ENCODE measurements at places on chromosomes 5 and 9. TPM values are rescaled to one million over a fixed set of nuclear protein-coding genes. Genes with fewer than 3 reads are reported as not detected.

Gene BRD8
- 49.5 TPM for total RNA-seq

Gene RBM18
- total RNA-seq = 18.8 TPM

Gene PAXX
- 36.8 TPM for total RNA-seq

Gene ETF1
- total RNA-seq = 85.2 TPM

Gene CBY3
- total RNA-seq = not detected

Gene IL5
- total RNA-seq = not detected

Gene ARL14EPL
- not detected for total RNA-seq

DNA sequence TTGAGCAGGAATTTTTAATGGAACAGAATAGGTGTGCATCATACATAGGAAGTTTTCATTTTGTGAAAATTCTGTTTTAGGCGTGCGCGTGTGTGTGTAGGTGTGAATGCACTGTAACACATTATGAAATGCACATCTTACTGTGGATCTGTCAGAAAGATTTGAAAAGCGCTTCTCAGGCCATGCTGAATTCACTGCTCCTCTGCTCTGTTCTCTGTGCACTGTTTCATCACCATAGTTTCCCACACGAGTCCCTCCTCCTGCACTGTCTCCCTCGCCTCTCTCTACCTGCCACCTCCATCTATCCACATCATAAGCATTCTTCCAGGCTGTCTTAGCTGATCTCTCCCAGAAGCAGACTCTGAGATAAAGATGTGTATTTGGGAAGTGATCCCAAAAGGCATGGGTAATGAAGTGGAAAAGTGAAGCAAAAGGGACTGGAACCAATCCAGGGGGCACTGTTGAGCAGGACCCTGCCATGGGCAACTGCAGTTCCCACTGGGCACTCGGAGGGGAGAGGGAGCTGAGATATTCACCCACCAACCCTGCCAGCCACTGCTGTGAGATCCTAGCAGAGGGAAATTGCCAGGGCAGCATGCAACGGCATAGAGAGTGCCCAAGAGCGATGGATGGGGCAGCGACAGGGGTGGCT lies 65.9 kb downstream of the GABBR2 start:
- H3K4me3 ChIP-seq = no peak overlapping the region
- no peaks in the 10 kb centered on the region for H3K4me1 ChIP-seq
- H3K36me3 ChIP-seq = no peaks in the 10 kb centered on the region
- no peak overlapping the region for H3K27ac ChIP-seq
- DNase-seq = no peak
- H3K27me3 ChIP-seq = peaks cover 28% of the 10 kb centered on the region

GRCh38 chr5:141784529-141784928 lies 93.7 kb downstream of the PCDH1 start:
- H3K4me3 ChIP-seq = no peak overlapping the region
- H3K27me3 ChIP-seq = peaks cover 17% of the 10 kb centered on the region

DNA sequence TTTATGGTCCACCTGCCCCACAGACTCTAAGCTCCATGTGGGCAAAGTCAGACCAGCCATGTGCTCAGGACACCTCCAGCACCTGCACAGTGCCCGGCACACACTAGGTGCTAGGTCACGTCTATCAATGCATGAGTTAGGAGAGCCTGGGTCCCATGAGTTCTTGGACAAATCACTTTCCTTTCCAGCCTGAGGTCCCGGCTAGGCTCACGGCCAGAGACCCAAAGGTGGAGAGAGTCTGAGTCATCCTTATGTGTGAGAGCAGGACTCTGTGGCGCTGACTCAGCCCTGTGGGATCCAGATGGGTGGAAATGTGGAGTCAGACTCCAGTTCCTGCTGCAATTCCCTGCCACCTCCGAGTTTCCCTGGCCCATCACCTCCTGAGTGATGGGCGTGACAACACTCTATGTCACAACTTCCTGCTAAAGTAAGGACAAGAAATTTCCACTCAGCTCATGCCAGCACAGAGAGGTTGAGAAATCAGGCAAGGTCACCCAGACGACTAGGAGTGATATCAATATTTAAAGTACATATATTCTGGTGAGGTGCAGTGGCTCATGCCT lies 2.5 kb upstream of the ST6GALNAC4 start:
- DNase-seq = peak; percentile 85
- peak overlapping the region; percentile 96 for H3K27ac ChIP-seq
- H3K4me3 ChIP-seq = no peak overlapping the region
- peaks cover 50% of the 10 kb centered on the region for H3K4me1 ChIP-seq

DNA sequence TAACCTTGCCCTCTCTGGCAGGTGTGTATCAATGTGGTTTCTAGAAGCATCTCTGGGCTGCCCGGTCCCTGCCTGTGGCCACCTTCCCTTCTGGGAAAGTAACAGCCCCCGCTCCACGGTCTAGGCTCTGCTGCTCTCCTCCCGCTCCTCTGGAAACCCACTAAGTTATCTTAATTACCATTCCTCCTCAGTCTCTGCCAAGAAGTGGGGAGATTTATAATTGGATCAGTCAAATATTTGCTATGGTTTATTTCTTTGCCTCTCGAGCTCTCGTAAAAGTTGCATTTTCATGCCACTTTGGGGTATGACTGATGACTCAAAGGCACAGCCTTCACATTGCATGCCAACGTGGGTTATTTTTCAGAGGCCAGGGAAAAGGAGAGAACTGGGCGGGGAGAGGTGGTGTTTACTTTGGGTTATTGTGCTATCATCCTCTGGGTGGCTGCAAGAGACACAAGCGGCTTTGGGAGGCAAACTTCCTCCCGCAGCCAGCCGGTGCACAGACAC lies 205.3 kb upstream of the WWC1 start:
- no peak for DNase-seq
- no peaks in the 10 kb centered on the region for H3K36me3 ChIP-seq
- H3K27me3 ChIP-seq = no peaks in the 10 kb centered on the region
- no peak overlapping the region for H3K4me3 ChIP-seq
- peak overlapping the region; percentile 88 for H3K27ac ChIP-seq
- H3K4me1 ChIP-seq = peaks cover 23% of the 10 kb centered on the region

DNA sequence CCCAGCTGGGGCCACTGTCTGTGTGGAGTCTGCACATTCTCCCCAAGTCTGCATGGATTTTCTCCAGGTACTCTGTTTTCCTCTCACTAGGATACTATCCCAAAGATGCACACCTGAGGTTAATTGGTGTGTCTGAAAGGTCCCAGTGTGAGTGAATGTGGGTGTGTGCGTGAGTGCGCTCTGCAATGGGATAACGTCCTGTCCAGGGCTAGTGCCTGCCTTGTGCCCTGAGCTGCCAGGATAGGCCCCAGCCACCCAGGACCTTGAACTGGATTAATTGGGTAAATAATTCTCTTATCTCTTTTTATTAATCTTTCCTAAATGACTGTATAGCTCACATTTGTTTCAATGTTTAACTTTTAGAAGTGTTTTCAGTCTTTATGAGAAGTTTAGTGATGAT lies 11.5 kb upstream of the PANK3 start:
- no peaks in the 10 kb centered on the region for H3K4me1 ChIP-seq
- DNase-seq = no peak
- peaks cover 3% of the 10 kb centered on the region for H3K36me3 ChIP-seq
- no peak overlapping the region for H3K27ac ChIP-seq
- peaks cover 18% of the 10 kb centered on the region for H3K27me3 ChIP-seq

GRCh38 chr9:104144336-104144735 lies 50.2 kb downstream of the SMC2 start:
- no peaks in the 10 kb centered on the region for H3K27me3 ChIP-seq
- H3K27ac ChIP-seq = no peak overlapping the region
- no peaks in the 10 kb centered on the region for H3K36me3 ChIP-seq
- no peak for DNase-seq

- no peaks in the 10 kb centered on the region for H3K36me3 ChIP-seq
- H3K4me1 ChIP-seq = peaks cover 39% of the 10 kb centered on the region
- DNase-seq = no peak
- H3K27me3 ChIP-seq = no peaks in the 10 kb centered on the region
- H3K4me3 ChIP-seq = no peak overlapping the region
- peak overlapping the region; percentile 90 for H3K27ac ChIP-seq
Observed at GRCh38 chr9:126956917-126957686, 42.5 kb downstream of the RALGPS1 start.

DNA sequence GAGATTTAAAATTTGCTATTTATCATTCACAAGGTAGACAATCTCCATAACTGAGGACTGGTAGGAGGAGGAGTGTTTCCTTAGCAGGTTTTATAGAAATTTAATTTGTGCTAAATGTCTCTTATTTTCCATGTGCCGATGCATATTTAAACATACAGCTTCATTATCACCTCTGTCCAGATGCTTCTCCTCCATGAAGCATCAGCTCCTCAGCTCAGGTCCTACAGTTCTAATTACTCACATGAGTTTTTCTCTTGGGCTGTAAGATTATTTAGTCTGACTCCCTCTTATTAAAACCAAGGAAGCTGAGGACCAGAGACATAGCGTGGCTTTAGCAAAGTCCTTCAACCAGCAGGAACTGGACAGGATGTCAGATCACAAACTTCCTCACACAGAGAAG lies 300.2 kb upstream of the PANK3 start:
- no peak overlapping the region for H3K4me3 ChIP-seq
- H3K36me3 ChIP-seq = peaks cover 6% of the 10 kb centered on the region
- H3K4me1 ChIP-seq = peaks cover 44% of the 10 kb centered on the region
- H3K27me3 ChIP-seq = no peaks in the 10 kb centered on the region
- H3K27ac ChIP-seq = no peak overlapping the region

- H3K4me3 ChIP-seq = no peak overlapping the region
- peaks cover 8% of the 10 kb centered on the region for H3K27me3 ChIP-seq
- no peak overlapping the region for H3K27ac ChIP-seq
Observed at GRCh38 chr5:40945111-40945510, 35.8 kb downstream of the C7 start.

- no peak for DNase-seq
- H3K27me3 ChIP-seq = no peaks in the 10 kb centered on the region
- peaks cover 8% of the 10 kb centered on the region for H3K4me1 ChIP-seq
- peaks cover 2% of the 10 kb centered on the region for H3K36me3 ChIP-seq
- no peak overlapping the region for H3K4me3 ChIP-seq
Observed at GRCh38 chr5:131525805-131526204, 109.2 kb downstream of the RAPGEF6 start.
